Activated CD4-positive, alpha-beta T cell treated with anti-CD3 and anti-CD28 coated beads, Interleukin-2, amount 50 U/mL, for 48 hours (primary cell): ENCODE measurements at places on chromosomes 7 and 10.
A peak's percentile ranks its signal among the peaks of the same experiment; 100 is the strongest.

- no peak for DNase-seq
These were observed 13.1 kb downstream of the DDC start for GRCh38 chr7:50552139-50552538.

- DNase-seq = no peak
These were observed 578 bp downstream of the HTRA1 start for GRCh38 chr10:122461729-122462532.

GRCh38 chr10:122221958-122222357 lies 49.1 kb upstream of the BTBD16 start:
- DNase-seq = no peak

GRCh38 chr7:139047970-139048369 lies 12.1 kb upstream of the ZC3HAV1L start:
- no peak for DNase-seq

GRCh38 chr7:69907720-69908119 lies 309.4 kb downstream of the AUTS2 start:
- DNase-seq = no peak

DNA sequence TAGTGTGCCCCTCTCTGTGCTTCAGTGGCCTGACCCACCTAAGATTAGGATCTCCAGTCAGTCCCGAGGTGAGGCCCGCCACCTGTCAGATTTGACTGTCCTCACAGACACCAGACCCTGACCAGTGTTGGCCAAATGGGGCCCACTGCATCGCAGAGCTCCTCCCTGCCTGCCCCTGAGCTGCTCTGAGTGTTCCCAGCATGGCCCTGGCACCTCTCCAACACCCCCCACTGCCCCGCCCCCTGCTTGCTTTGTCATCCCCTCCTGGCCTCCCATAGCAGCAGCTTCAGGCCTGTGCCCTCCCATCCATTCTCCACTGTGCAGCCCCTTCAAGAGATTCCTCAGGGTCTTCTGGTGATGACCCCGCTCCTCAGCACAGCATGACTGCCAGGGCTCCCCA lies 67.6 kb downstream of the C10orf120 start:
- DNase-seq = no peak

- DNase-seq = no peak
These were observed 61.6 kb upstream of the WDR11 start for GRCh38 chr10:120789303-120790203.

DNA sequence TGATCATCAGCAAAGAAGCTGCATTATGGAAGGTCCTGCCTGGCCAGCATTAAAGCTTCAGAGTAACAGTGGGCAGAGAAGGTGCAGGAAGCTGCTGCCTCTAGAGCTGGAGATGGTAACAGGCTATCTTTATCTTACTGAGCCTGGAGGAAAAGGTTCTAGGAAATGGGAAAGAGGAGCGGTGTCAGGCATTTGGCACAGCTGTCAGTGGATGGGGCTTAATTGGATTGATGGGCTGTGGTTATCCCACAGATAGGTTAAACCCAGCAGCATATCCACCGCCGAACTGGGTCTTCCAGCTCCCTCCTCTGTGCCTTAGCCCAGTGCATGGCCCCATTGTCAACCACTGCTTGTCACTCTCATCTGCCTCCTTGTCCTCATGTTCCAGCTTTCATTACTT lies 127.6 kb downstream of the CCNY start:
- DNase-seq = no peak

DNA sequence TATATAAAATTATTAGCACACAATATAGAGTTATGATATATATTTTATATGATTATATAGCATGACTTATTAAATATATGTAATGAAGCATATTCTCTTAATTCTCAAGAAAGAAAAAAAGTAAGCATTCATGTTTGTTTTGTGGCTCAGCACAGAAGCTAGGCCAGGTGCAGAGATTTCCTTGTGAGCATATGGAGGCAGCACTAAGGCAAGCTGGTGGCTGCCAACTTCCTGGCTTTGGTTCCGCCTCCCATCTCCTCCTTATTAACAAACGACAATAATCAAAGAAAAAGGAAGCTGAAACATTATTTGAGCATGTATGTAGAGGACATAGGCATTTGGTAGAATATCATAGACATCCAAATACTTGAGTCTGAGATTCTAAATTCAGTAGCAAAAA lies 130.3 kb downstream of the ST7 start:
- DNase-seq = no peak

- DNase-seq = peak; percentile 81
These were observed 168.0 kb upstream of the ZNF32 start for GRCh38 chr10:43816351-43817321.

- DNase-seq = no peak
These were observed 2.5 kb downstream of the HPSE2 start for GRCh38 chr10:99233000-99233688.

DNA sequence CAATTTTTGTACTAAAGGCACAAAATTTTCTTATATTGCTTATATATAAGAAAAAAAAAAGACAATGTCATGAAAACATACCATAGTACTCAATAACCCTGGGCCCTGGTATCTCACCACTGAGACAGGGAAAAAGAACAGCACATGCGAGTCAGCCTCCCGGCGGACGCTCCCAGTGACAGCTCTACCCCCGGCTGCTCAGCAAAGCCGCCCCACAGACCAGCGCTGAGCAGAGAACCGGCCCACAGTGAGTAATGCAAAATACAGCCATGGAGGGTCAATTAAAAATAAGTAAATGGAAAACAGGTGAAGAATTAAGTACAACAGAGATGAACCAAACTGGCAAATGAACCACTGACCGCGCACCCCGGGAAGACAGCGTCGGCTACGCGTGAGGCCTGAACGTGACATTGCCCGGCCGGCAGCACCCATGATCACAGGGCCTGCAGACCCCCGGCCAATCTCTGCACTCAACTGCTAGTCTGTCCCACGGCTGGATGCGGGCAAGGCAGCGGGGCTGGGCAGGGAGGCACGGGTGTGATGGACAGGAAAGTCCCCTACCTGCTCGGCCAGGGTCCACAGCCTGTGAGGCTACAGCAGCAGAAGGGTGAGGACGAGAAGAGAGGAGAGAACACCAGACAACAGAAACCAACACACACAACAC lies 175.9 kb downstream of the ZMYND11 start:
- DNase-seq = no peak

GRCh38 chr10:15632456-15633091 lies 87.1 kb downstream of the ITGA8 start:
- no peak for DNase-seq

GRCh38 chr7:18753972-18754610 lies 258.5 kb downstream of the HDAC9 start:
- no peak for DNase-seq

DNA sequence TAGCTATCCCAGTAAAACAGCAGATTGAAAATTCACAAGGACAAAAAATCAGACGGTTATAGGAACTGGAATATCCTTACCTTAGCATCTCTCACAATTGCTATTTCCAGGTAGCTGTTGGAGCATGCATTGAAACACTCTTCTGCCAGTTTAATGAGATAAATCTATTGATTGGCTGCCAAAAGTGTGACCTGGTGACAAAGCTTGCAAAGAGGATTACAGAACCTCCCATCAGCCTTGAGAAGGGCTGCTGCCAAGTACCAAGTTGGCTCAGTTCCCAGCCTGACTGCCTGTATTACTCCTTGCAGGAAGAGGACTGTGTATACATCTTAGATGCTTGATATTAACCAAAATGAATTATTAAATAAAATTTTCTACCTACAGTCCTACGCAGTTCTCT lies 5.1 kb downstream of the PRLHR start:
- DNase-seq = no peak

GRCh38 chr10:4740471-4740870 lies 85.5 kb upstream of the AKR1E2 start:
- no peak for DNase-seq

- DNase-seq = no peak
These were observed 663.3 kb upstream of the MGMT start for GRCh38 chr10:128803790-128804189.

DNA sequence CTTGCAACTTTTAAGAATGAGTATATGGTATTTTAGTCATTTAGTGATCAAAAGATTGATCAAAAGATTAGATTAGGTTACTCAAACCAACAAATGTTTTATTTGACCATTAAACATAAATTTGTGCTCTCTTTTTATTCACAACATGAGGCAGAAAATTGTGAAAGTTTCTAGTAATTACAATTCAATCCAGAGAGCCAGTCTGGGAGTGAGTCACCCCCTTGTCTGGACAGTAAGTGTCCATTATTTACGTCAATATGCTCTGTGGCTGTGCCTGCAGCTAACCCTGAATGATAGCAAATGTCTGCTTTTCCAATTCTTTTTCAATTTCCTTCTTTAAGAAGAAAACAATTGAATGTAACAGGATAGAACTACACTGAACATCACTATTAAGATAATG lies 27.9 kb downstream of the GNG11 start:
- DNase-seq = no peak

GRCh38 chr10:26841733-26842317 lies 18.9 kb downstream of the ABI1 start:
- no peak for DNase-seq

- DNase-seq = no peak
These were observed 66.4 kb upstream of the FGFR2 start for GRCh38 chr10:121664671-121665070.

DNA sequence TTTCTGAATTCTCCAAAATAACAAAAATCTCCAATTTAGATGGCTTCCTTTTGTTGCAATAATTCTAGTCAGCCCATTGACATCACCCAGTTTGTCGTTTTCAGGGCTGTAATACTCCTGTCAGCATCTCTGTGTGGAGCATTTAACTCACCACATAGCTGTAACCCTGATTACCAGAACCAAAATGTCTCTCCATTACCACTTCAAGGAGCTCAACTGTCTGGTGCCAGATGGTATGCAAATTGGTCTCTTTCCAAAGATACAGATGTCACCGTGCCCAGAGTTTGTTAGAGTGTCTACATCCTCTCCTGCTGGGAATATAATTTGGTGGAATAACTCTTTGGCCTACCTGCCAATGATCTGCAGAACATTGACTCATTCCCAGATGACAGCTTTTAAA lies 350.3 kb upstream of the POT1 start:
- no peak for DNase-seq

GRCh38 chr10:44153918-44154670 lies 230.8 kb downstream of the CXCL12 start:
- DNase-seq = no peak

GRCh38 chr10:9302140-9302746 lies 1247.8 kb downstream of the GATA3 start:
- DNase-seq = no peak
